ACHN (cell line): ENCODE measurements at places on chromosomes 12 and 14.

- no peak for DNase-seq
Observed at GRCh38 chr12:1108276-1108675, 117.3 kb downstream of the ERC1 start.

DNA sequence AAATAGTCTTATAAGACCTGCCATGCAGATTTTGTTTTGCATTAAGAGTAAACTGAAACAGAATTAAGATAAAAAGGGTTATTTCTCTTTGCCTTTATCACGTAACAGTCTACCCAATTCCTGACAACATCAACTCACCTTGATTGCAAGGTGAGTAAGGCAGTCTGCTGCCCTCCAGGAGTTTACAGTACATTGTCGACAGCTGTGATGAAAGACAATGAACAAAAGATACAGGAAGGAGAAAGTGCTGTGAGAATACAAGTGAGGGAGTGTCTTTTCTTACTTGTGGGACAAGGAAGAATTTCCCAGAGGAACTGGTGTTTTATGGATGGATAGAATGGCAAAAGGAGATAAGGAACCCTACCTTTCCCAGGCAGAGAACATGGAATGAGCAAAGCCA lies 101.0 kb downstream of the RTN1 start:
- no peak for DNase-seq

- DNase-seq: no peak
Observed at GRCh38 chr14:95472819-95473251, 43.6 kb downstream of the SYNE3 start.

GRCh38 chr12:62006076-62006732 lies 254.0 kb upstream of the USP15 start:
- peak; percentile 61 for DNase-seq

DNA sequence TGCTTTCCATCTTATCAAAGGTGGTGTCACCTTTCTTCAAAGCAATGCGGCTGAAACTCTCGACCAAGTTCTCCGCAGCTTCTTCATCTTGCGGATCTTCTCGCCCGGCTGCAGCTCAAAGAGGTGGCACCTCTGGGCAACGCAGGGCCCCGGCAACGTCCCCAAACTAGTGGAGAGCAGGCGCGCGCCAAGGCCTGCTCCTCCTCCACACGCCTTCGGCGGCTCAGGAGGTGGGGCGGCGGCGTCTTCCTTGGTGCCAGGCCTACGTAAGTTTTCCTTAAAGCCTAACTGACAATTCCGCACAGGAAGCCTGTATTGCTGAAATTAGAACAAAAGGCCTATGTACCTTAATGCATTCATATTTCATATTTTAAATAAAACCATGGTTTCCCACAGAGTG lies 112.0 kb downstream of the TMX1 start:
- DNase-seq: no peak

DNA sequence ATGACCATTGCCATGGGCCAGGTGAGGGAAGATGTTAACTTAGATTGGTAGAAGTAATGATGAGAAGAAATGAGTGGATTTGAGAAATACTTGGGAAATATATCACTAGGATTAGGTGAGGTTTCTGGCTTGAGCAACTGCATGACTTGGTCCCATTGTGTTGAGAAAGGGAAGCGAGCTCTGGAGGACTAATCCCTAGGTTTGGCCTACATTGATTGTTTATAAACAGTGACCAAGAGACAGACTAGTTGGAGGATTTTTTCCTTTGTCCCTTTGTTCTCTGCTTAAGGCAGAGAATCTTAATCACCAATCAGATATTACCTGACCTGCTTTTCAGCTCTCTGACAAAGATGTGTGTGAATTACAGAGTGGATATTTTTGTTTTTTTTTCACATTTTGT lies 100.5 kb downstream of the AEBP2 start:
- no peak for DNase-seq

- DNase-seq: no peak
Observed at GRCh38 chr12:96752211-96752610, 154.8 kb upstream of the NEDD1 start.

DNA sequence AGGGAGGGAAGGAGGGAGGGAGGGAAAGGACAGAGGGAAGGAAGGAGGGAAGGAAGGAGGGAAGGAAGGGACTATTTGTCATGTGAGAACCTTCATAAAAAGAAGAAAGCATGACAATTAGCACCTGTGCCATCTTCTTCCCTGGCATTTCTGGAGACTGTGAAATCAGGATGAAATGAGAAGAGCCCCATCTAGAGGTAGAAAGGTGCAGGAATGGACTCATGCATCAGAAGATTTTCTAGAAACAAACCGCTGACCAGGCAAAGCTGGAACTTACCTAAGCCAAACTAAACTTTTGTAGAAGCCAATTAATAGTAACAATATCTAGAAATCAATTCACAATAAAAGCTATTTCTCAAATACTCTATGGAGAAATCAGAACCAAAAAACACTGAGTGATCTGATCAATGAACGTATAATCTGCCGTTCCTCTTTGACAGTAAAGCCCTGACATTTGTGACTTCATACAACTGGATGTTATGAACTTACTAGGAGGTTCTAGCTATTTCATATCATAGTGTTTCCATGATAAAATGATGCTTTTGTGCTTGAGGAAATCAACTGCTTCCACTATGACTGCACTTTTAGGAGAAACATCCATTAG lies 24.4 kb upstream of the CRACR2A start:
- peak; percentile 69 for DNase-seq

GRCh38 chr14:34172550-34173368 lies 221.9 kb upstream of the EGLN3 start:
- DNase-seq: no peak

GRCh38 chr14:85516239-85517113 lies 13.5 kb upstream of the FLRT2 start:
- no peak for DNase-seq

DNA sequence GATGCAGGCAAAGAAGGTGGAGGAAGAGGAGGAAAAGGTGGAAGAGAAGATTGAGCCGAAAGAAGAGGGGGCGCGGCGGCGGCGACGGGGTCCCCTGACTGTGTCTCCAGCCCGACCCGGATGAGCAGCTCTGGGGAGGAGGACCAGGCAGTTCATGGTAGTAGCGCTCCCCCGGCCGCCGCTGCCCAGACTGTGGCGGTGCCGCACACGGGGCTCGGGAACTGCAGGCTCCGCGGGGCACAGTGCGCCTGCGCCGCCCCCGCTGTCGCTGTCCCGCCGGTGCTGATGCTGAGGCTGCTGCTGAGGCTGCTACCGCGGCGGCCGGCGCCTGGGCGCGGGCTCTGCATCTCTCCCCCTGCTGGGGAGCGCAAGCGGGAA lies at the start of gene KCNH5:
Gene KCNH5 (minus strand): TSS at position 225 of the 378 bp plus-strand sequence. CDS start 272 bp downstream, outside the sequence.
- DNase-seq: no peak

DNA sequence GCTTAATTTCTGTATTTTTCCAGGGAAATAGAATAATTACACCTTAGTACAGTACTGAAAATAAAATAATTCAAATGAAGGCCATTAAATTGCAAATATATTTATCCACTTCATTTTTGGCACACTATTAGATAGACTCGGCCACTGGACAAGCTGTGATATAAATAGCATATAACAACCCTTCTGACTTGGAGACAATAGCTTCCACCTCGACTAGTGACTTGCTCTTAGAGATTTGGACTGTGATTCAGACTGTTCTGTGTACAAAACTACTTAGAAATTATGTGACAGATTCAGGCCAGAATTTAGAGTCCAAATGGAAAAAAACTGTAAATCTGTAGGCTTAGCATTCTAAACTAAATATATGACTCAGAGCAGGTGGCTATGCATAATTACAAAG lies 949.9 kb downstream of the LRFN5 start:
- DNase-seq: no peak

- DNase-seq: no peak
Observed at GRCh38 chr14:22915886-22916521, 2.9 kb downstream of the RBM23 start.

DNA sequence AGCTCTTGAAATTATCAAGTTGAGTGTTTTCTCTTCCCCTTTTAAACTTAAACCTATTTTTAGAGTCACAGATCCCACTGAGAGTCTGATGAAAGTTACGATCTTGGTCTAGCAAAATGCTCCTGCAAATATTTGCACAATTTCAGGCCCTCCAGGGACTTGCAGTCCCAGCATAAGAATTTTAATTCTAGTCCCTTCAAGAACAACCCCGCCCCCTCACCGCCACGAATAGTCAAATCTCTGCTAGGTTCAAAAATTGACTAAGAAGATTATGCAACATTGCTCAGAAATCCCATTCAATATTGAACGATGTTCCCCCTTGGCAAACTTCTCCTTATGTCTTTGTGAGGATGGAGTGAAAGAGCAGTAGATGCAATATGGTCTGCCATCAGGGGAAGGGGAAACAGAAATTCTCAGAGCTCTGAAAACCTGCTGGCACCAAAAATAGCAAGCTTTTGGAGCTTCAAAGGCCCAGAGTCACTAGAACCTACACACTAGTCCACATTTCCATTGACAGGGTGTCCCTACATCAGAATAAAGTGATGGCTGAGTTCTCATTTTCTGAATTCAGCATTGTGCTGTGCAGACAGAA lies 127.5 kb upstream of the CCDC175 start:
- no peak for DNase-seq

DNA sequence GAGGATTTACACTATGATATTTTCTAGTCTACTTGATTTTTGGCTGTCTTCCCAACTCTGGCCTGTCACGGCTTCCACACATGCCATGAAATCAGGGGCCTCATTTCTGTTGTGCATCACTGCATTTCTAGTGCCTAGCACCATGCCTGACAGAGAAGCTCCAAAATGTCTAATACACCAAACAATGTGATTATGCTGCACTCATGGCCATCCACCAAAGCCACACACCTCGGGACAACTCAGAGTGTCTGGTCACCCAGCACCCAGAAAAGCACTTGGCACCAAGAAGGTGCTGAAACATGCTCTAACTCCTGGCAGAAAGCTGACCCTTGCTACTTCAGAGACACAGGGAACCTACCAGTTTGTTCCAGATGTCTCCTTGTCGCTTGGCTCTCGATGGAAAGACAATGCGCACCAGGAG lies 11.3 kb downstream of the GCN1 start:
- peak; percentile 90 for DNase-seq

GRCh38 chr12:122031342-122032216 lies 9.9 kb downstream of the BCL7A start:
- DNase-seq: peak; percentile 56

DNA sequence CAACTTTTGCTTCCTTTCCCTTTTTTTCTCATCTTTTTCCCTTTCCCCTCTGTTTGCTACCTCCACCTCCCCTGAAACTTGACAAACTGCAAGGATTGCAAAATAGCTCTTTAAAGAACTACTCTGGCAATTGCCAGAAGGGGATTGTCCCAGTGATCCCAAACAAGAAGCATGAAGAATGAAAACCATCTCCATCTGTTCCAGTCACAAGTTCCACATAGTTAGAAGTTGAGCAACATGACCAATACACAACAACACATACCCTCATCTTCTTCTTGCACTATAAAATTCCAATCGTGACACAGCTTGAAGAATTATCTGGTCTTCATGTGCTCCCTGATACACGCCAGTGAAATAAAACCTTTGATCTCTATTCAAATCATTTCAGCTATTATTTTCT lies 93.7 kb upstream of the USP15 start:
- no peak for DNase-seq

DNA sequence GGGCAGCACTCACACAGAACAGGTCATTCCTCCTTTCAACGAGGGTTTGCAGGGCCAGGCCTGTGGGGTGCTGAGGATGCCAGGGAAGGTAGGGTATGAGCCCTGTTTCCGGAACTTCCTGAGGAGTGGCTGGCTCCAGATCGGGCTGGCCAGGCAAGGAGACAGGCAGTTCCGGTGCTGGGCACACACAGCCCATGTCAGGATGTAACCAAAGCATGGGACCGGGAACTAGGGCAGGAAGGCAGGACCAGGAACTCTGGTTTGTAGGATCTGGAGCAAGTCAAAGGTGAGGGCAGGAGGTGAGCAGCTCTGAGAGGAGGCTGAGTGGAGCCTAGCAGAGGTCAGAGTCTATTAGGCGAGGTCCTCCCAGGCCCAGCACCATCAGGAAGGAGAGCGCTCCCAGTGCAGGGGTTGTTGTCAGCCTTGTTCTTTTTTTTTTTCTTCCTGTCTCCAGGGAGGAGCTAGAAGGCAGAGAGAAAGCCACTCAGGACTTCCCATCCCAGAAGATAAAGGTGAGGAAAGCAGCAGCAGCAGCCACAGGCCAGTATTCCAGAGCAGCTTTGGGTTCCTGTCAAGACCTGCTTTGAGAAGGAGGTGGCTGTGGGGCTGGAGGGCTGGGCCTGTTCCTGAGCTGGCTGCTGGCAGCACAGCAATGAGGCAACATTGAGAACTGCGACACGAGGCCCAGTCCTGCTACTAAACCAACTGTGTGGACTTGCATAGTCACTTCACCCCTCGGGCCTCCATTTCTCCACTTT lies 49.0 kb upstream of the PTGR2 start:
- DNase-seq: no peak

GRCh38 chr14:61499991-61500390 lies 178.6 kb downstream of the PRKCH start:
- no peak for DNase-seq
